ENCODE measurements at places on chromosomes 6 and 20. TPM values are rescaled to one million over a fixed set of nuclear protein-coding genes. Genes with fewer than 3 reads are reported as not detected.

- no peak for DNase-seq
Observed at GRCh38 chr20:62980380-62980960, 26.3 kb downstream of the BHLHE23 start.

DNA sequence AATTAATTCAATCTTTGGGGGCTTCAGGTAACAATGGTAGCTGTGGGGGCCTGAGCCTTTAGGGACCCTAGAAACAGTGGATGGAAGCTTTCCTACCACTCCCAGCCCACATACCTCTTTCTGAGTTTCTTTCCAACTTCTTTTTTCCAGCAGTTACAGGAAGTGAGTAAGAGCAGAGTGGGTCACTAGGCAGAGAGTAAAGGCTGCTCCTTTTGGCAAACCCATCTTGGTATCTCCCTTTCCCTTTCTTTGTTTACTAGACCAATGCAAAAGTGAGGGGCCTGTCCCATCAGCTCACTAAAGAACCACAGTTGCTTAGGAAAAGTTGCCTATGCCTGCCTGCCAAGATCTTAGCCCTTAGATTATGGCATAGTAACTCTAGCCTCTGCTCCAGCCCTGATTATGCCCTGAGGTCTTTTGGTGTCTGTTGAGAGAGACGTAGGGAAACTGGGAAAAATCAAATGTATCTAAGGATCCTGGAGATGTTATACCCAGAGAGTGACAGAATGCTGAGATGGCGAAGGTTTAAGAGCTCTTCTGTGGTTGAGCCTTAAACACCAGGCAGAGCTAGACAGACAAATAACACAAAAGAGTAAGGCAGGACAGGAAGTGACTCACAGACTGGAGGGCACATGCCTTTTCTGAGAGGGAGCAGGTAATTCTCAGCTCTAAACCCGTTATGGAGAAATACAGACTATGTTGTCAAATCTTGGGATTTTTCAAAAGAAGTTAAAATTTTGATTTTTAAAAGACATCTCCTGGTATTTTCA, 31.3 kb downstream of the TRMT6 start:
- no peak for DNase-seq

DNA sequence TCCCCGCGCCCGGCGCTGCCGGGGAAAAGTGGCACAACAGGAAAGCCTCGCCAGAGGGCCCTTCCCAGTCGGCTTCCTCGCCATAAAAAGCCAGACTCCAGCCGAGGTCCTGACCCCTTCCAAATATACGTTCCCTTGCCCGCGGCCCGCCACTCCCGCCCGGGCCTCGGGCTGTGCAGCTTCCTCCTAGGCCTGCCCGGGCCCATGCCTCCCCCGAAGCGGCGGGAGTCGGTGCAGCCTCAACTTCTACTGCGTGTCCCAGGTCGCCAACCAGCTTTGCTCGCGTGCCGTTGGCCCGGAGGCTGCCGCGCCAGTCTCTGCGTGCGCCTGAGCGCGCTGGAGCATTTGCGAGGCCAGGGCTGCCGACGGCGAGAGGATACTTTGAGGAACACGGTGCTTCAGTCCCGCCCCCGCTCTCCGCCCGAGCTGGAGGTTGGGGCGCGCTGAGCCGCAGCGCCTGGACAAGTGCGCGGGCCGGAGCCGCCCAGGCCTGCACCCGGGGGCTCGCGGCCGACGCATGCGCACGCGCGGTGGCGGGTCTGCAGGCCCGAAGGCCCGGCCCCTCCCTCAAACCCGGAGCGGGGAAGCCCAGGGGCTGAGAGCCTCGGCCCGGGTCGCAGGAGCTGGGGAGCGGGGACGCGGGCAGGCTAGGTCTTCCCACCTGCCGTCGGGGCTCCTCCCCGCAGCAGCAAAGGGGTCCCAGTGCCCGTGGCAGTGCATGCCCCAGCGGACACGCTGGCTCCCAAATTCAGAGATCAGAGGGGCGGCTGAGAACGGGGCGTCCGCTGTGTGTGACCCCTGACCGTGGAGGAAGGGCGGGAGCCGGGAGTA, 10.2 kb downstream of the FOXC1 start:
- DNase-seq = no peak

DNA sequence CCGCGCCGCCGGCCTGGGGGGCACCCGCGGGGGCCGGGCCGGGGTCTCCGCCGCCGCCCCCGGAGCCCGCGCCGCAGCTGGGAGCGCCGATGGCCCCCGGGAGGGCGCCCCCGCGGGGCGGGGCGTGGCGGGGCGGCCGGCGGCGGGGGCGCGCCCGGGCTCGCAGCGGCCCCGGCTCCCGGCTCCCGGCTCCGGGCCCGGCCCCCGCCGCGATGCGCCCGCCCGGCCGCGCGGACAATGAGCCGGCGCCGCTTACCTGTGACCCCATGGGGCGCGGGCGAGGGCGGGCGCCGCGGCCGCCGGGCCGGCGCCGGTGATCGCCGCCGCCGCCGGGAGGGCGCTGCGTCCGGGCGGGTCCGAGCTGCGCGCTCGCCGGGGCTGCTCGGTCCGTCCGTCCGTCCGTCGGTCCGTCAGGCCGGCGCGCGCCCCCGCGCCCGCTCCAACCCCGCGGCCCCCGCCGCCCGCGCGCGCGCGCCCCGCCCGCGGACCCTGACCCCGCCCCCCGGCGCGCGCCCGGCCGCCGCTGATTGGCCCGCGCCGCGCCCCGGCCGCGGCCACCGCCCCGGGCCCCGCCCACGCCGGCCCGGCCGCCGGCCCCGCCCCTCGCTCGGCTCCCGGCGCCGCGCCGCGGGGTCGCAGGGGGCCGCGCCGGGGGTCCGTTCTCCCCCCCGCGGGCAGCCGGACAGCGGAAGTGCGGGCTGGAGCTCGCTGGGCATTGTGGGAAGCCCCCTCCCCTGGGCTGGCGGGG, at the start of gene ZBTB46:
TSS of gene ZBTB46 (minus strand) at position 424 of the 748 bp plus-strand sequence. CDS start 40,507 bp downstream, outside the sequence.
- DNase-seq = no peak

SLC25A27 gene
- 27.6 TPM for total RNA-seq

DNA sequence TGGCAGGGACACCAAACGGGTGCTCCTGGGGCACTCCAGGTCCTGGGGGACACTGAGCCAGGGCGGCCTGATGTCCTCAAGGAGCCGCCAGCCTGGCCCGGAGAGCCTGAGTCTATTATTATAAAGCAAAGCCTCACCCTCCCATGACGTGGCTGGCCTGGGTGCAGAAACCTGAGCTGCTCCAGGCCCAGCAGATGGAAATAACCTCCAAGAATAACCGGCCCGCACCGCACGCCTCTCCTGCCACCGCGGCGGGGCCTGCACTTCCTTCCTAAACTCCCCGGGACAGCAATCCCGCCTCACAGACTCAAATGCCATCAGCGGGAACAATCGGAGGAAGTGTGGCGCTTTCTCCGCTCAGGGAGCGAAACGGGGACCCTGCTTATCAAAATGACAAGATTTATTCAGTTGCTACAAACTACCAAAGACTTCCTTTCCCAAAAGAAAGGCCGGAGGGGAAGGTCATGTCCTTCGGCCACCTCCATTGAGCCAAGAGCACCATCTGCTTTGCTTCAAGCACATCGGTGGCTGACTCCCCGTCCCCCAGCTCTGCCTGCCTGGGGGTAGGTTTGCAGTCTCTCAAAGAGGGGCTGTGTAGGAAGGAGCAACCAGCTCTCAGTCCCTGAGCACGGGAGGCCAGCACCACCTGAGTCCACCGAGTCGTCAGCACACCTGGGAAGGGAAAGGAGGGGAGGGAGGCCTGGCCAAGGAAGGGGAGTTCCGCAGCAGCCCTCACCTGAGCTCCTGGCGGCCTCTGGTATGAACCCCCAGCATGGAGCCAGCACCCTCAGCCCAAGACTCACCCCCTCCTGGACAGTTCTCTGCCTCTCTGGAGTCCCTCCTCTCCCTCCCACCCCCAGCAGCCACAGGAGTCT, 78.6 kb upstream of the QKI start:
- no peak for DNase-seq

NELFCD gene
- total RNA-seq = 46.1 TPM

GNL1 gene
- 43.6 TPM for total RNA-seq

GRCh38 chr20:4797275-4797674, 75.6 kb downstream of the PRND start:
- DNase-seq = no peak

RAMACL gene
- total RNA-seq = 1.9 TPM

DNA sequence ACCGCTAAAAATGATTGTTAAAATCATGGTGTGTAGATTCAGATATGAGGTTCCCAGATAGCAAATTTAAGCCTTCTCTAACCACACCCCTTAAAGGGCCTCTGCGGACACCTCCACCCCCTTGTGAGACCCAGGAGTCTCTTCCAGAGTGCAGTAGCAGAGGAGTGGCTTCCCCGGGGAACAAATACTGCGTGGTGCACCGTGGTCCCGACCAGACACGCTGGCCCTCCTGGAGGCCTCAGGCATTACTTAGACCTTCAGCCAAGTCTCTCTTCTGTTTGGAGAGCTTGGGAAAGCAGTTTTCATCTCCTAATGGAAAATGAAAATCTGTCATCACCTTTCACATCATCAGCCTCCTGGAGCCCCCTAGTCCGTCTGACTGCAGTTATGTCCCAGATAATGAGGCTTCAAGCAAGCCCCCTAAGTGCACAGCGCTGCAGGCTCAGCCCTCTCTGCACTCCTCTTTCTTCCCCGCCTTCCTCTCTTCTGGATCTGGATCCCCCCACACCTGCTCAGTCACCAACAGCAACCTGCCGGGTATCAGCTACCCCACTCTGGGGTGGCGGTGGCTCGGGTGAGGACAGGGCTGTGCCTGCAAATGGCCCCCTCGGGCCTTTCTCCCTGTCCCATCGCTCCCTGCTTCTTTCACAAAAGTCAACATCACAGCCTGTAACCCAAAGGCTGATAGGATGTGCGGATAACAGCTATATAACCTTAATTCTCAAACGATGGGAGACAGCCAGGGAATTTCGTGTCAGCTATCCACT, 58.8 kb upstream of the TAGAP start:
- no peak for DNase-seq

UNC5CL gene
- total RNA-seq = 0.56 TPM

GRM4 gene
- 0.60 TPM for total RNA-seq

DNA sequence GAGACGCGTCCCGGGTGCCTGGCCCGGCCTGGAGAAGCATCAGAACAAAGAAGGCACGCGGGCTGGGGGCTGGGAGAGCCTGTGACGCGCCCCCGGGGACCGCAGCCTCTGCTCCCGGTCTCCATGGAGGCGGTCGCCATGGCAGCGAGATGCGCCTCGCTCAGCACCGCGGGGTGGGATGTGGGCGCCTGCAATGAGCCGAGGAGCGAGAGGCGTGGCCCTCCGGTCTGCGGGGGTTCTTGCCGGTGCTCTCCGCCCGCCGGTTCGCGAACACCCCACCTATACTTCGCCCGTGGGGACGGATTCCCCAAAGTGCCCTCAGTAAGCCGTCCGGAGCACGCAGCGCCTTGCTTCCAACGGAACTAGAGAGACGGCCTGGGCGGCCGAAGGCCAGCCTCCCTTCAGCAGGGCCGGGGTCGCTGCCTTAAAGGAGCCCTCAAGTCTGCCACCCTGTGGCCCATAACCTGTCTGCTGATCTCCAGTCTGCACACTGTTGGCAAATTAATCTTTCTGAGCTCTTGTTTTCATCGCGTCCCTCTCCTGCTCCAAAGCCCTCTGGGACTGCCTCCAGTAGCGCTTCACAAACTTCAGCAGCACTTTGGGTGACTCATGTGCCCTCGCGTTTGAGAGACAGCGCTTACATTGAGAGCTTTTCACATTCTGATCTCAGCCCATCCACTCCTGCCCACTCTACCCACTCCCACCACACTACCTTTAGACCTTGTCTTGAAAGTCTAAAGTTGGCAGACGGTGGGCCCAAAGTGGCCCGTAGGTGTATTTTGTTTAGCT, 983 bp upstream of the ADISSP start:
- DNase-seq = peak; percentile 44

DNA sequence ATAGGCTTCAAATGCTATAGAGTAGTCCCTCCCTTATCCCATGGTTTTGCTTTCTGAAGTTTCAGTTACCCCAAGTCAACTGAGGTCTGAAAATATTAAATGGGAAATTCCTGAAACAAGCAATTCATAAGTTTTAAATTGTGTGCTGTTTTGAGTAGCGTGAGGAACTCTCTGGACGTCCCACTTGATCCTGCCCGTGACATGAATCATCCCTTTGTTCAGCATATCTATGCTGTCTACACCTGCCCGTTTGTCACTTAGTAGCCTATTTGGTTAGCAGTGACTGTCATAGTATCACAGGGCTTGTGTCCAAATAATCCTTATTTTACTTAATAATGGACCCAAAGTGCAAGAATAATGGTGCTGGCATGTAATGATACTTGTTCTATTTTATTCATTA, 5.0 kb downstream of the PCMT1 start:
- DNase-seq = no peak

HSPA12B gene
- 7.7 TPM for total RNA-seq

- peak; percentile 52 for DNase-seq
Observed at GRCh38 chr20:63682384-63683139, 13.9 kb upstream of the TNFRSF6B start.

GRCh38 chr20:46342451-46343347, 34.4 kb upstream of the CDH22 start:
- no peak for DNase-seq

GRCh38 chr6:101534386-101534785, 140.9 kb downstream of the GRIK2 start:
- DNase-seq = no peak

DNA sequence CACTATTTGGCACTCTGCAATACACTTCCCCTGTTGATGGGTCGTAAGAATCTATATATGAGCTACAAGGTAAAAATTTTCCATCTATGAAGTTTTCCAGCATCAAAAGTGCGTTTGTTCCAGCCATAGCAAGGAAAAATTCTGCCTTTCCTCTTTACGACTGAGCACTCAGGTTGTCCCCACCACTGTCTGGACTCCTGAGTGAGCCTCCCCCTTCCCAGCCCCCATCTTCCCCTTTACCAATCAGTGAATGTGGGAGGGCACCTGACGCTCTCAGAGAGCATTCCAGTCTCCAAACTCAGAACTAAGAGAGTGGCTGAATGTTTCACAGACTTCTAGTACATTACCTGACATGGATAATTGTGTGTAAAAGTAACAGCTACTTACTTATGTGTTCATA, at the start of gene ALDH8A1:
TSS of gene ALDH8A1 (minus strand) at position 175 of the 400 bp plus-strand sequence. CDS start at position 127, 48 bp downstream.
- no peak for DNase-seq

HDGFL1 gene
- not detected for total RNA-seq

- DNase-seq = no peak
Observed at GRCh38 chr6:139979021-139979725, 604.7 kb upstream of the CITED2 start.

POM121L2 gene
- not detected for total RNA-seq

PNLDC1 gene
- not detected for total RNA-seq

TFB1M gene
- total RNA-seq = 7.4 TPM

ANGPT4 gene
- 5.4 TPM for total RNA-seq

VWA7 gene
- total RNA-seq = 1.6 TPM

DNA sequence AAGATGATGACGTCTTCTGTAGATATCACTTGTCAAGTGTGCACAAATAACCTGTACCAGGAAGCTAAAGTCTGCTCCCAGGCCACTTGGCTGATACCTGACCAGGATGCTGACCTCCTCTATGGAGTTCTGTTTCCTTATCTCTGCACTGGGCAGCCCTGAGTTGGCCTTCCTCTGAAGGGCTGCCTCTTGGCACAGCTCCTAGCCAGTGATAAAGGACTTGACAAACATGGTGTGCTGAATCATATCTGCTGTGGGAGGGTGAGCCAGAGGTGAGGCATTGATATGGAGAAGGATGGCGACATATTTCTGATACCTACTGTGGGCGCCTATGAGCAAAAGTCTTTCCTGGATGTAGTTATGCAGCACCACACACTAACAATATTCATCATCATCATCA, 32.8 kb upstream of the FOXA2 start:
- DNase-seq = no peak

Measured in omental fat pad (tissue), 4 donors.